ENCODE measurements at places on chromosomes 6 and 20.

GRCh38 chr6:33929575-33930288, 125.9 kb upstream of the MLN start:
- peak; percentile 32 for DNase-seq

- no peak for DNase-seq
Measured at GRCh38 chr6:43983191-43983590, 144.1 kb downstream of the MRPL14 start.

GRCh38 chr6:14583826-14584225, 466.3 kb downstream of the CD83 start:
- no peak for DNase-seq

- peak; percentile 41 for DNase-seq
Measured at GRCh38 chr20:63264519-63264918, 8.1 kb upstream of the ARFGAP1 start.

DNA sequence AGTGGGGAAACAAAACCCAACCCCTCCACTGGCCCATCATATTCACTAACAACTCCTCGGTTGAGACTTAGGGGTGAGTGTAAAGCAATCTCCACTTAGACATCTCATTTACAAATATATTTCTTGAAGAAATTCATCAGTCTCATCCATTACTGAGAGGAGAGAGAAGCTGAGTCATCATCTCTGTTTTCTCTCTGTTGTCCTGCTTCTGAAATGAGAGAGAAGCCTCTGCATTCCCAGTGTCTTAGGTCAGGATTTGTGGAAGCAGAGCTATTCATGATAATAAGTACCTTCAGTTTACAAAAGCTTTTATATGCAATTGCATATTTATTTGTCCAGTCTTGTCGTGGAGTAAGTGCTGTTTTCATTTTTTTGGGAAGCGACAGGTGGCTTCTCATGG, 879 bp downstream of the MEP1A start:
- no peak for DNase-seq

DNA sequence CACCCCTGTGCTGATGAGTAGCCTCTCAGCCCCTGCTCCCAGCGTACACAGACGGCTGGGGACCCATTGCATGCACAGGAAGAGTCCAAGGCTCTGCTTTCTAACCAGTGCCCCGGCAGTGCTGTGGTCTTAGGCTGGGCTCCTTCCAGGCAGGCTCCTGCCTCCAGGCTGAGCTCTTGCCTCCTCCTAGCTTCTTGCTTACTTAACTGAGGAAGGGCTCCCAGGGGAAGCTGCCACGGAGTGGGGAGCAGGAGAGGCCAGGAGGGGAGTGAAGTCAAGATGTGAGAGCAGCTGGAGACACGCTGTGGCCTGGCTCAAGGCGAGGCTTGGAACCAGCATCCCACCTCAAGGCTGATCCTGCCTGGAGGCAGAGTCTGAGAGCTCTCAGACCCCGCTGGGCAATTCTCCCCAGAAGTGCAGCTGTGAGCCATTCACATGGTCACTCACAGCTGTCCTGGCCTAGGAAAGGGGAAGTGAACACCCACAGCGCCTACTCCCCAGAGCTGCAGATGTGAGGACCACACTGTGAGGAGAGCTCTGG, 141.0 kb downstream of the TBXT start:
- no peak for DNase-seq

DNA sequence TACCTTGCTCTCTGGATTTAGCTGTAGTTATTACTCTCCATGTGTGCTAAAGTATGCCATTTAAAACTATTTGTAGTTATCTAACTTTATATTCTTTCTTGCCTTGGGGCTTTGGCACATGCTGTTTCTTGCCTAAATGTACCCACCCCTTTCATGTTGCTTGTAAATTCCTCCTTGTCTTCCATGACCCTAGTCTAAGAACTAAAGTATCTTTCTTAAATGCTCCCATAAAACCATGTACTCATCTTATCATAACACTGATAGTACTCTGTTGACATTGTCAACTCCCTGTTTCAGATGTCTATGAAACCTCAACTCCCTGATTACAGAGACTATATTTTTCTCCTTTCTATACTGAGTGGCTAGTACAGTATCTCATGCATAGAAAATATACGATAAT, 564.9 kb upstream of the IRAK1BP1 start:
- DNase-seq: no peak

DNA sequence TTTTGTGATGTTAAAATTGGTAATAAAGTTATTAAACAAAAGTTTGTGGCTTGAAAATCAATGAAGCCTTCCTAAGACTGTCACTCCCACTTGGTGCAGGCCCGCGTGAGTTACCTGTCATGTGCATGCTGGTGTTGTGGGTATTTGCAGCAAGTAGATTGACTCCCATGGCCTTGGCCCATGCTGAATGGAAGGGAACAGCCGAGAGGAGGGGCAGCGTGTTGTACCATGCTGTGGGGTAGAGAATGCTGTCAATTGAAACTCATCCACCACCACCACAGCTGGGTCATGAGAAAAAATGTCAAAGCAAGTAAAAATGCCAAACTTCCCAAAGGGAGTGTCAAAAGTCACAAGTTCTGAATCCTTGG, 12.7 kb upstream of the VNN1 start:
- DNase-seq: no peak

GRCh38 chr20:10972219-10972860, 298.5 kb upstream of the JAG1 start:
- DNase-seq: no peak

DNA sequence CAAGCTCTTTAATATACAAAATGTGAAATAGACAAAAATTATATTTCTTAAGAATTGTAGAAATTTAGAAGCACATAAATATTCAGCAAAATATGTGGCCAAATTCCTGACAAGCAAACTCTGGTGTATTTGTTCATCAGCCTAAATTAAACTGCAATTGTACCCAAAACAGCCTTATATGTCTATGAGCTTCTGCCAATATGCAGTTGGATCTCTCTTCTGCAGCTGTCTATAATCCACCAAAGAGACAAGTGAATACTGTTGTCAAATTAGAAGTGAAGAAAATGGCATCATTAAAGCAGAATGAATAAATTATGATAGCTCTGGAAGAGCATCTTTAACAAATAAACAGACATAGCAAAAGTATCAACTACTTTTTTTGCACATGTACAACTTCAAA, 755.7 kb downstream of the GRIK2 start:
- no peak for DNase-seq

GRCh38 chr20:48295966-48296421, 510.7 kb upstream of the SULF2 start:
- no peak for DNase-seq

DNA sequence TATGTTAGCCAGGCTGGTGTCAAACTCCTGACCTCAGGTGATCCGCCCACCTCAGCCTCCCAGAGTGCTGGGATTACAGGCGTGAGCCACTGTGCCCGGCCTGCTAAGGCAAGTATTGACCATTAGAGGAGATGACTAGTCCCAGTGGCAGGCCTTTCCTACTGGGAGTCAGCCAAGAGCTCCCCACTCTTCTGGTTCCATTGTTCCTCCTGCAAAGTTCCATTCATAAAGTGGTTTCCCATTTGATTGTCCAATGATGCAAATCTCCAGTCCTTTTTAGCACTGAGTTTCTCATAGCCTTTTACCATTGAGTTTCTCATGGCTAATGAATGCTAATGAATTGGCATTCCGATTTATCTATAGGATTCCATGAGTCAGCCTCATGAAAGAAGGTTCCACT, 148.3 kb upstream of the ESR1 start:
- no peak for DNase-seq

DNA sequence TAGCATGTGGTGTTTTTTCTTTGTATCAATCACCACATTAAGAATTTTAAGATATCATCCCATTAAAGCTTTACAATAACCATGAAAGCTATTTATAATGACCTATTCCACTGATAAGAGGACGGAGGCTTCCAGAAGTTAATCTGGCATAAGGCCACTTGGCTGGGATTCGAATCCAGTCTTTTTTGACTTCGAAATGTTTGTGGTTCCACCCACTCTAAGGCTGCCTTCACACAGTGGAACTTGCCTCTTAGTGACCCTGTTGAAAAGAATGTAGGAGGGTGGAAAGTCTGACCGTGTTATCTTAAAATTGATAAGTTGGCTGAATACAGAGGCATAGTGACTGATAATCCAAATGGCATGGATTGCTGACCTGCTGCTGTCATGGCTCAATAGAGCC, 959.7 kb downstream of the KIF16B start:
- no peak for DNase-seq

DNA sequence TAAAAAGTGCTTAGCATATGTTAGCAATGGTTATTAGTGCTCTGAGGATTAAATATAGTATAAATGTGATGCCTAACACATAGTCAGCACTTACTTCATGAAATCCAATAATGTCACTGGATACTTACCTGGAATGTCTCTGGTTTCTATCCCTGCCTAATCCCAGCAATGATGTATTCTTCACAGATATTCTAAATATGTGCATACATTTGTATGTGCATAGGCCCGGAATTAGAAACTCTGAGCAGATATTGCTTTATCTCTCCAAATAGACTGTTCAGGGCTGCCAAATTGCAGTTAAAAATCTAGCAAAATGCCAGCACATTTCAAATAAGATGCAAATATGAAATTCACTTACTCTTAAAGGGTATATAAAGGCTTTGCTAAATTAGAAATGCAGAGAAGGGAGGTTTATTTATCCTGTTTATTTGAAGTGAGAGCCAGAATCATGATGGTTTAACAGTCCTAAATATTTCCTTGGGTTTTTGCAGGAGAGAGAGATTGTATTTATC, 81.3 kb downstream of the SAMD5 start:
- DNase-seq: no peak

DNA sequence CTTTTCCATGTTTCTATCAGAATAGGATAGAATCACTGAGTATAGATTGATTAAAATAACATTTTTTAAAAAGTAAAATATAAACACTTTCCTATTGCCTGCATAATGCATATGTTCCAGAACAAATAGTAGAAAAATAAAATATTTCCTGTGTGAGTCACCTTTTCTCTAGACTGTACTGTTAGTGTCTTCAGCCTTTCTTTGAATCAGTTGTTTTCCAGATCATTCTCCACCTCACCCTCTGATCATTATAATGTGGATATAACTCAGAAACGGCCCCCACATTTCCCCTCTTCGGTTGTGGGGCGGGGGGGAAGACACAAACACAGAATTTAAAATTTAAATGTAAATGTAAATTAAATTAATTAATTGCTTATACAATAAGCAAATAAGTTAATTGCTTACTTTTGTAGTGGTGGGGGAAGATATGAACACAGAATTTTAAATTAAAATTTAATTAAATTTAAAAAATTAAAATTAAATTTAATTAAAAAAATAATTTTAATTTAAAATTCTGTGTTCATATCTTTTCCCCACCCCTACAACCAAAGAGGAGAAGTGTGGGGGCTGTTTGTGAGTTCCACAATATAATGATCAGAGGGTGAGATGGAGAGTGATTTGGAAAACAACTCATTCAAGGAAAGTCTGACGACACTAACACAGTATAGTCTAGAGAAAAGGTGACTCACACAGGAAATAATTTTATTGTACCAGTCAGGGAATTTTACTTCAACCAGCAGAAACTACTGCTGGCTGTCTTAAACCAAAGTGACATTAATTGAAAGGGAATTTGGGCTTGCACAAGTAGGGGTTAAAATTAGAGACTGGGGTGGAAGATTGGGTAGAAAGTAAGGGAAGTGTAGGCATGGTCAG, 37.1 kb upstream of the PROKR2 start:
- no peak for DNase-seq

- no peak for DNase-seq
Measured at GRCh38 chr20:34921436-34921835, 34.2 kb downstream of the GSS start.

- peak; percentile 93 for DNase-seq
Measured at GRCh38 chr20:62700261-62700930, 8.2 kb upstream of the NTSR1 start.

GRCh38 chr6:91710342-91710741, 1123.5 kb upstream of the MAP3K7 start:
- DNase-seq: no peak

DNA sequence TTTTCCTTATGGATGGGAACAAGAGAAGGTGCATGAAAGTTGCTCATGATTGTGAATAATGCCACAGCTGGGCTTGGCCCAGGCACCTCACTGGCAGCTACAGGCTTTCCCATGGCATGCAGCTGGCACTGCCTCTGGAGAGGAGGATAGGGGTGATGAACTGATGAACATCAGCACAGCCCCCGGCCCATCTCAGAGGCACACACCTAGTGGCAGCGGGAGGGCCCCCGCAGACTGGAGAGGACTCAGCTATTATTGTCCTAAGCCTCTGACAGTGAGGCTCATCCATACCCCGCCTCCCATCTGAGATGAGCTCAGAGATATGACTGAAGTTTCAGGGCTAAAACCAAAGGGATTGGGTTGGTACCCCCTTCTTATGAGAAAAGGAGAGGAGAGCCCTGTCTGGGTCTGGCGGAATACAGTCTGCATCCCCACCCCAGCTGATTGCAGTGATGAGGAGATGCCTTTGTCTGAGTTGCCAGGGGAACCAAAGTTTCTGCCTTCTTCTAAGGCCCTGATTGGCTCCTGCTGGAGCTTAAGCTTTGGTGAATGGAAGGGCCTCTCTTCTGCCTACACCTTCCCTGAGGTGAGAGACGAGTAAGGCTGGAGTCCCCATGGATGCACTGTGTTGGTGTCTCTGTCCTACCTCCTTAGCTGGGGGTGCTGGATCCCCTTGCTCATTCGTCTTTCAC, 27.6 kb upstream of the EPB41L1 start:
- no peak for DNase-seq

- DNase-seq: no peak
Measured at GRCh38 chr6:17679726-17680125, 27.0 kb downstream of the NUP153 start.

DNA sequence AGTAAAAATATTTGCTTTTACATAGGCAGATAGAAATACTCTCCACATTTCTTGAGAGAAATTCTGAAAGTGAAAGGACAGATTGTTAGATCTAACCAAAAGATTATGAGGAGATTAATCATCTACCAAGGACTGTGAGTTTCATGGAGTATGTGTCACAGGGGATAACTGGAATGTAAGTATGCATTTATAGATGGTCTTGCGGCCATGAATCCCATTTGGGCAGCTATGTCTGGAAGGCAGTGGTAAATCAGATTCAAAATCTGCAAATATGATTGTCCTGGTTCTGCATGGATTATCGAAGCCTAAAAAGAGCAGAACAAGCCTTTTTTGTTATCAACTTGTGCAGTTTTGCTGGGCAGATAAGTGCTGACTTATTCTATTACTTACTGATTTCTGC, 293.8 kb downstream of the RFPL4B start:
- DNase-seq: no peak

- DNase-seq: no peak
Measured at GRCh38 chr6:16228709-16229665, 9.4 kb upstream of the GMPR start.
